Astrocyte (in vitro differentiated cells and primary cell): ENCODE measurements at places on chromosomes 2 and 18.

- no peak for DNase-seq
Observed at GRCh38 chr2:179518830-179519229, 254.2 kb upstream of the SESTD1 start.

DNA sequence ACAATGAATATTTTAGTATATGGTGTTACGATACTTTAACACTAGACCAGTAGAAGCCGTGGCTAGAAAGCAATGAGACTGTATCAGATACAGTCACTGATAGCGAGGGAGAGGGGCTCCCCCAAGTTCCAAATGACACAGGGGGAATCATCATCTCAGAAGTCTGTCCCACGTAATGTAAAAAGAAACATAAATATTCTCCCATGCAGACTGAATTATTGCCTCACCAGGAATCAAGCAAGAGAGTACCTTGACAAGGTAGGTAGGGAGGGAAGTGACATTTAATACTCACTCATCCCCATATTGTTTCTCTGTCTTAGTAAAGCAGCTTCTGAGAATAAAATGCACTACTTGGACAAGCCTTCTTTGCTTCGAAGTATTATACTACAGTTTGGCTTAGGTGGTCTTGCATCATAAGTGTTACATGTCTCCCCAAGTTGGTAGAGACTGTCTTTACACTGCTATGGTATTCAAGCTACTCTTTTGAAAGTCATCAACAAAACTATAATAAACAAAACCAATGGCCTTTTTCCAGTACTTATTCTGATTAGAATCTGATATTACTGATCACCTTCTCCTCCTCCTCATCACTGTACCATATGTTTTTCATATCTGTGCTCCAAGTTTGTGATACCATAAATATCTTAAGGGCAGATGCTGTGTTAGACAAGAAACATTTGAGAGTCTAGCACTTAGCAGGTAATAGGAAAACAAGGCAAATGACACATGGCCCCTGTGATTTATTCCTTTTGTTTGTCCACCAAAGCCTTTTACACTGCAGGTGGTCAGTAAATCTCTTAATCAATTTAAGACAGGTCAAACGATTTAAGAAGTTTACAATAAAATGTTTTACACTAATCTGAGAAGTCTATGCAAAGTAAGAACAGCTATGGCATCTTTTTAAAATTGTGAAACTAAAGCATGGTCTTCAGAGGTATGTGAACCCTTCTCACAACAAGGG lies 2.7 kb downstream of the LAPTM4A start:
- DNase-seq = no peak

DNA sequence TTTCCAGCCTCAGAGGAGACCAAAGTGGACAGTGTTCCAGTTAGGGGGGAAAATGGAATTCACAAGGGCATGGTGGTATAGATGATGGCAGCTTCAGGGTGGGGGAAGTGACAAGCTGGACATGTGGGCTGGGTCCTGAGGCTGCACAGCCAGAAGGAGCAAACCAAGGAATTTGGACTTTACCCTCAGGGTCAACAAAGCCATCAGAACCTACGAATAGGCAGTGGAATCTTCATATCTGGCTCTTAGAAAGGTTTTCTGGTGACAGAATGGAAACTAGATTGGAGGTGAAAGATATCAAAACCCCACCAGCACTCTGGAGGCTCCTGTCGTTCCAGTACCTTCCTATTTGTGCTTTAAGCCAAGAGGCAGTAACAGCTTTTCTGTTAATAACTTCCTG lies 127.1 kb downstream of the SETBP1 start:
- no peak for DNase-seq

- DNase-seq = no peak
Observed at GRCh38 chr2:49238604-49238960, 84.3 kb upstream of the FSHR start.

GRCh38 chr2:181314551-181314950 lies 142.6 kb upstream of the ITGA4 start:
- no peak for DNase-seq

GRCh38 chr2:23681356-23682140 lies 245.4 kb downstream of the ATAD2B start:
- DNase-seq = no peak

GRCh38 chr2:9909106-9909505 lies 42.4 kb upstream of the GRHL1 start:
- DNase-seq = peak; percentile 20

- DNase-seq = no peak
Observed at GRCh38 chr2:27453968-27454367, 11.8 kb downstream of the KRTCAP3 start.

DNA sequence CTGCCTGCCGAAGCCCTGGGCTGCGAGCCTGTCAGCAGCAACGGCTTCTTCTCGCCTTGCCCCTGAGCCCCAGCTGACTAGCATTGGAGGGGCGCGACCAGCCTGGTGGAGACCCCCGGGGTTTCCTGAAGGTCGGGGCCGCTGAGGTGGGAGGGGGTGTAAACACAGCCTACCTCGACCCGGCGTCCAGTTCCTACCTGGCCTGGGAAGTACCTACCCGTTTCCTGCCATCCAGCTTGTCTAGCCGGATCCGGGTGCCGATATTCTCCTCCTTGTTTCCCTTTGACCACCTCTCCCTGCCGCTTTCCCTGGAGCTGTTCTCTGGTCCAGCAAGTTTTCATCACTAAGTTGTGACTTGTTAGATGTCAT lies 511 bp downstream of the MOB4 start:
- peak; percentile 20 for DNase-seq

DNA sequence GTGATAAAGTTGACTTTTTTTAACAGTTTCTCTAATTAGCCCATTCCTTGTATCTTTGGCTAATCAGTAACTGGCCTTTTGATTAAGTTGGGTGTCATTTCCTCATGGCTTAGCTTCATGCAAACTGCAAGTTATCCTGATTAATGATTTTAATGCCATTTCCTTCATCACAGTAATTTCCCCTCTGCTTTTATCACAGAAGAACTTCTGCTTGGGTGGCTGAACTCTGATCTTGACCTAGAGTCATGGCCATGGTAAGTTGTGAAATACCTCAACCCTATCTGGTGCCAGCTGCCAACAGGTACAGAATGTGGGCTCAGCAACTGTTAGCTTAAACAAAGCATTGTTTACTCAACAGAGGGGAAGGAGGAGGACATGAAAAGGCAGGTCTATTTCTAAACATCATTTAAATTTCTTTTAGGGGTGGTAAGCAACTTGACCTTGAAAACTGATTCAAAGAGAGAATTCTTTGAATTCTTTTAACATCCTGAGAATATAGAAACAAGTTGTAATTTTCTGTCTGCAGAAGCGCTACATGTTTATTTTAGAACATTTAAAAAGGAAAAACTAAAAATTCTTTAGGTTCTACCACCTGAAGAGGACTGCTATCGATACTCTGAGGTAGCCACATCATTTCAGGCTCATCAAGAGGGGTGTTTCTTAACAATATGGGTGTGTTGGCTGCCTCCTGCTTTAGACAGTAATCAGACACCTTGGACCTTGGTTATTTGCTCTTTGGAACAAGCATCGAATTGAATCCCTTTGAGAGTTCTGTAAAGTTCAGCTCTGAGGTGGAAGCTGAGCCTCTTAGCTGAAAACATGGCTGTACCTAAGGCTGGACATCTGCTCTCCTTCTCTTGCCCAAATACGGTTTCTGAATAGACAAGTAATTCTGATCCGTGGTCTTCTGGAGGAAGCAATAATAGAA lies 39.7 kb downstream of the ANXA4 start:
- DNase-seq = no peak

DNA sequence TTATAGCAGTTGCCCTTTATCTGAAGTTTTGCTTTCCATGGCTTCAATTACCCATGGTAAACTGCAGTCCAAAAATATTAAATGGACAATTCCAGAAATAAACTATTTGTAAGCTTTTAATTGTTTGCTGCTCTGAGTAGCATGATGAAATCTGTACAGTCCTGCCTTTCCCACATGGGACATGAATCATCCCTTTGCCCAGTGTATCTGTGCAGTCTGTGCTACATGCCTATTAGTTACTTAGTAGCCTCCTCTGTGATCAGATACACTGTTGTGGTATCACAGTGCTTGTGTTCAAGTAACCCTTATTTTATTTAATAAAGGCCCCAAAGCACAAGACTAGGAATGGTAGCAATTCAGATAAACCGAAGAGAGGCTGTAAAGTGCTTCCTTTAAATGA lies 810.6 kb upstream of the PIK3C3 start:
- peak; percentile 49 for DNase-seq

DNA sequence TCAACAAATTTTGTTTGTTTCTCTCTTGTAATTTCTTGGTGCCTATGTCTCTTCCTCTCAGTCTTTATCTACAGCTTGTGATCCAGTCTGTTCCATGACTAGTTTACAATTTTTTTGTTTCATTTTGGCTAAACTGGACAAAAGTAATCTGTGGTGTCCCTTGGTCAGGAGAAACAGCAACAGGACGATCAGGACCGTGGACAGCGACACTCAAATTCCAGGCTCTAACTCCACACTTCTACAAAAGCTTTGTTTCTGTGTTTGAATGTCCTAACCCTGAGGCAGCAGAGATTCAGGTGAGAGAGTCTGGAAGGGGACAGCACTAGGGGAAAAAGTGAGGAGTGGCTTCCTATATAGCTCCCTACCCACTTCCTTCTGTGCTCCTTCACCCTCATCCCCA lies 593.3 kb upstream of the FANCL start:
- DNase-seq = peak; percentile 16

DNA sequence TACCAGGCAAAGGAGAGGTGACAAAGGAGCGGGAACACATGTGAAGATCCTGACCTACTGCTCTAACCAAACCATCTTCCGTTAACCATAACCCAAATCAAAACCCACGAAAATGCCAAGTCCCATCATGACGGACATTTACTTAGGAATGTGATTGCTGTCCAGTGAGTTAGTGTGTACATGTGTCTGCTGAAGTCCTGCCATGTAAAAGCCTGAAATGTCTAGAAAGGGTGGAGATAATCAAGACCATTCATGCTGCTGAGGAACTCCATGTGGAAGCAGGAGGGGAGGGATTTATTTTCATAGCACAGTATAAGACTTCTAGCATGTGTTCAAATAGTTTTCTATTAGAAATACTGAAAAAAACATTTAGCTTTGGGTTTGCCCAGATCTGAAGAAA lies 137.0 kb upstream of the BOD1L2 start:
- DNase-seq = no peak

DNA sequence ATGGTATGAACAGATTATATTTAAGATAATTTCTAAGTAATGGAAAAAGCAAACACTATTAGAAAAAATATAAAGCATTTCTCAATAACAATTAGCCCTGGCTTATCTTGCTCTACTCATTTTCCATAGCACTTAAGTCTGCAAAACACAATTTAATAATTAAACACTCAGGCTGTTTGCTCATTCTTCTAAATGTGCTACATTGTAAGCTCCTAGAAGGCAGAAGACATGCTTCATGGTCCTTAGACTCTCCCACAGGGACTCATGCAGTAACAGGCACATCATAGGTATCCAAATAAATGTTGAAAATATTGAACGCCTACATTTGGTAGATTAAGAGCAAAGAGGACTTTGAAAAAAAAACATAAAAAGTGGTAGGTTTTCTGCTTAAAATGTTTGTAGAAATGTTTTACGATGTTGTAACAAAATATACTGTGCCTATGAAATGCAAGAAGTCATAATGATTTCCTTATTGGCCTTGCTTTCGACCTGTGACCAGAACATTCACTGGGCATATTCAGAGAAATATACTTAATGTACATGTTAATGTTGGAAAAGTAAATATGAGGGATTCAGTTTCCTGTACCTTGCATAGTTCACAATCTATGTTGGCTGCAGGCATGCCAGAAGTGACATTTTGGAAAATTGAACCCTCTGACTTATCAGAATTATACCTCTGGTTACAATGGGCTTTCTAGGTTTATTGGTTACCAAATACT lies 27.2 kb downstream of the G6PC2 start:
- no peak for DNase-seq

DNA sequence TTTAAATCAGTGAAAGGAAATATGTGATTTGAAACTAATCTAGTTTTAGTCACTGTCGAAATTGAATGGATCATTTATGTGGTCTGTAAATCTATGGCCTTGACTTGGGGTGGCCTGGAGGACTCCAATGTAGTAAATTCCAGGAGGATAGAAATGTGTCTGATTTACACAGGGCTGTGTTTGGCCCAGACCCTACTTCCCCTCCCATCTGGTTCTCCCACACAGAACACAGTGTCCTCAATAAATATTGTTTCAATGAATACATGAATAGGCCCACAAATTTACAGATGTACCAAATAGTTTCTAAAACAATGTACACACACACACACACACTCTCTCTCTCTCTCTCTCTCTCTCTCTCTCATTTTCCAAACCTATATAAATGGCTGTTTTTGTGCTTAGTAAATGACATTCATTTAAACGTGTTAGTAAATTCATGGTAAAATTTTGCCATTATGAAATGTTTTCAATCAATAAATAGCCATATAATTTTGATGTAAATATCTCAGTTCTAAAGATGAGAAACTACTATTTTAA lies 1.9 kb downstream of the CCDC68 start:
- DNase-seq = no peak

DNA sequence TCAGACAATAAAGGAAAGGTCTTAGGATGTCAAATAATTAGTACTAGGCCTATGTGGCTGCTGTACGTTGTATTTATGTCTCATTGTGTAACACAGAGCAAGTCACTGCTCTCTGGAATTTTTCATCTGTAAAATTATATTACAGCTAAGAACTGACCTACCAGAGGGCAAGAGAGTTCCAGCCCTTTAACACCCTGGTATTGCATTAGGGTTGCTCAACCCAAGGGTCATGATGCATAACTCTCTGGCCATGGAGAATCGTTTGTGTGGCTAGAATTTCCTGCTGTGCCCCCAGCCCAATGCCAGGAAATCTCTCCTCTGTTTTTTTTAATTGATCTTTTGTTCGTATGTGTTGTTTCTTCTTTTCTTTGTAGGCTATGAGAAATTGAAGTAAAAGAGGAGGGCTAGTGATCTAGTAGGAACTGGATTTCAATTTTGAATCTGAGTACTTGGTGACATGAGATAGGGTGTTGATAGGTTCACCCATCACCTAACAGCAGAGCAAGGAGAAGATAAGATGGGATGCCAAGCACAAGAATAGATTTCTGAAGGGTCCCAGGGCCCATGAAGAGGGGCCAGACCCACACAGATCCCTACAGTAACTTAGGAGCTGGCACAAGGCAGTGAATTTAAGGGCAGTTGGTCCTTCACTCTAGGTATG lies 571.2 kb upstream of the TNP1 start:
- DNase-seq = no peak

DNA sequence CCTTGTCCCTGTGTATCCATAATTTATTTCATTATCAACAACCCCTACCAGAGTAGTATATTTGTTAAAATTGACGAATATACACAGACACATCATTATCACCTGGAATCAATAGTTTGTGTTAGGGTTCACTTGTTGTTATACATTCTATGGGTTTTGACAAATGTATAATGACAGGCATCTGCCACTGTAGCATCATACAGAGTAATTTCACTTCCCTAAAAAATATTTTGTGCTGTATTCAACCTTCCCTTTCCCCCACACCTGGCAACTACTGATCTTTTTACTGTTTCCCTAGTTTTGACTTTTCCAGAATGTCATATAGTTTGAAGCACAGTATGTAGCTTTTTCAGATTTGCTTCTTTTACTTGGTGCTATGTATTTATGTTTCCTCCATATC lies 132.0 kb downstream of the ZNF804A start:
- DNase-seq = no peak
